ENCODE measurements at places on chromosomes 4 and X.
A peak's percentile ranks its signal among the peaks of the same experiment; 100 is the strongest.

DNA sequence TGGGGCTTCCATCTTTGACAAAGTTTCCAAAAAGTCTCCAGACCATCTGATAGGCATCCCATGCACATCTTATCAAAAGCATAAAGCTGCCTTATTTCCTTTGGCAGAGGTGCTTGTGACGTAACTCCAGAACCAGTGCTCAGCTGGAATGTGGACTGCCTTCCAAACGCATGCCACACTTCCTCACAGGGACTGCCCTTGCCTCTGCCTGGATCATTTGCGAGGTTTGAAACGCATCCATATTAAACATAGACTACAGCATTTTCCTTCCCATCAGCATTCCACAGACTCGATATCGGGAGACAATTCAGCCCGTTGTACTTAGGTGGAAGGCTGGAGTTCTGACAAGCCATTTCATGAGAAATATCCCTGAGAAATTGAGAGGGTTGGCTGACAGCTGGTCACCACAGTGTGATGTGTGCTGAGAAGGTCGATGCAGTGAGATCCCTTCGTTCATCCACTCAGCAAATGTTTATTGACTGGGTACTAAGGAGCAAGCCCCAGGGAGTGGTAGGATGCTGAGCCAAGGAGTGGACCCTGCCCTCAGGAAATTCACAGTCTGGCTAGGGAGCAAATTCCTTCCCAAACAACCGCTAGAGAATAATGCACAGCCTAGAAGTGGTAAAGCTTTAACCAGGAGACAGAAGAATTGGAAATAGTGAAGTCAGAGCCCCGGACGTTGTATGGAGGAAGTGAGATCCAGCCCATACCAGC lies 376.0 kb downstream of the BCOR start:
- no peak for DNase-seq

DNA sequence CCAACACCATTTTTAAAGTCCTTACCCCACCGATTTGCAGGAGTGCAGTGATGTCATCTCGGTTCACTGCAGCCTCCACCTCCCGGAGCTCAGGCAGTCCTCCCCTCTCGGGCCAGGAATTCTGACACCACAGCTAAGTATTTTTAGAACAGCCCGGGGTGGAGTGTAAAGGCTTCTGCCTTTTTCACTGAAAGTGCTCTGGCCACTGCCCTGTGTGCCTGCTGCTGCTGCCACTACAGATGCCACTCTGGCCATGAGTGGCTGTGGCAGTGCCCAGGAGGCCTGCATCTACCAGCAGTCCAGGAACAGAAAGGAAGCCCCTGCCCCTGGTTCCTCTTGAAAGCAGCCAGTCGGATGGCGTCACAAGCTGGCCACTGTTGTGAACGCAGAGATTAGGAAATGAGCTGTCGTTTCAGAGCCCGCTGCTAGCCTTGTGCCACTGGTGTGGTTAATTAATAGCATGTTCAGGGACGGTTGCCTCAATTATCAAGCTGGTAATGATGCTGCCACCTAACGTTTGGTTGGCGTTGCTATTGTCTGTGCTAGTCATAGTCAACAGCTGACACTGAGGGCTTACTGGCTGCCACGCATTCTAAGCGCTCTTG lies 23.6 kb upstream of the TBC1D14 start:
- DNase-seq = peak; percentile 33

- DNase-seq = no peak
These were observed 141.7 kb downstream of the HHIP start for GRCh38 chr4:144787365-144788258.

GRCh38 chrX:24335871-24336270 lies 22.0 kb upstream of the SUPT20HL2 start:
- DNase-seq = no peak

DNA sequence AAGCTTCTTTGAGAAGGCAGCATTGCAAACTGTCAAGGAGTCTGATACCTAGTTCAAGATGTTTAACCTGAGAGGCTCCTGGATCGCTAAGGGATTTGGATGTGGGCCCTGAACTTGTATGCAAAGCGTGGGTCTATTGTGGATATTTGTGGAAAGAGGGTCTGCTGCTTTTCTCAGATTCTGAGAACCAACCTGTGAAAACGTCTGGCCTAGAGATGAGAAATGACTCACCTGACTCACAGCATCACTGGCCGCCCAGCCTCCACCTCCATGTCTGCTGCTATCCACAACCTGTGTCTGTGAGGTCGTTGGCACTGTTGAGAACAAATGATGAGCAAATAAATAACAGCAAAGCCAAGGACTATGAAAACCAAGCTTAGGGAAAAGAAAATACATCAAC lies 33.3 kb upstream of the PROM1 start:
- DNase-seq = no peak

- no peak for DNase-seq
These were observed 1015.1 kb downstream of the RPA4 start for GRCh38 chrX:97898798-97899197.

GRCh38 chr4:68651932-68652331 lies 18.5 kb downstream of the UGT2B15 start:
- DNase-seq = no peak

- no peak for DNase-seq
These were observed 99.8 kb downstream of the PHKA2 start for GRCh38 chrX:18883961-18884765.

DNA sequence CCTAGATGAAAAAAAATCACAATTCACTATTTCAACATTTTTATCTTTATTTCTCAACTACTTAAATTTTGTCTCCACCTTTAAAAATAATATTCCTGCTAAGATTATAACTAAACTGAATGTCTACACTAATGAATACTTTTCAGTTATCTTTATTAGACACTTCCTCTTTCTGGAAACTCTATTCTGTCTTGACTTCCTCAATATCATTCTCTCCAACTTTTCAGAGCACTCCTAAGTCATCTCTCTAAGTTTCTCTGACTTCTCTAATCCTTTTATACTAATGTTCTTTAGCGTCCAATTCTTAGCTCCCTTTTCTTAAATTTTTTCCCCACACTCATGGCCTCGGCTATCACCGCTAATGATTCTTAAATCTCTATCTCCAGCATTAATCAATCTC lies 374.2 kb downstream of the FBXO8 start:
- no peak for DNase-seq

DNA sequence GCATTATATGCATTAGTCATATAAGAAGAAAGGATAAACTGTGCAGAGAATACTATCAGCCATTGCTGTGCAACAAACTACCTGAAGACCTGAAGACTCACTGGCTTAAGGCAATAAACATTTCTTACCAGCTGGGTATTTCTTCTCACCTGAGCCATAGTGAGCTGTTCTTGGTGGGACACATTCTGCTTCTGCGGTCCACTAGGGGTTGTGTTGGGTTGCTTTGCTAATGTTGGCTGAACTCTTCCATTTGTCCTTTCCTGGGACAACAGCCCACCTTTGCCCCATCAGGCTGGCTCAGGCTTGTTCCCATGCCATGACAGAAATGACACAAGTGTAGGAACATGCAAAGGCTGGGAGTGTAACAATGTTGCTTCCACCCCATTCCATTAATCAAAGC lies 388.6 kb downstream of the PCDH7 start:
- no peak for DNase-seq

DNA sequence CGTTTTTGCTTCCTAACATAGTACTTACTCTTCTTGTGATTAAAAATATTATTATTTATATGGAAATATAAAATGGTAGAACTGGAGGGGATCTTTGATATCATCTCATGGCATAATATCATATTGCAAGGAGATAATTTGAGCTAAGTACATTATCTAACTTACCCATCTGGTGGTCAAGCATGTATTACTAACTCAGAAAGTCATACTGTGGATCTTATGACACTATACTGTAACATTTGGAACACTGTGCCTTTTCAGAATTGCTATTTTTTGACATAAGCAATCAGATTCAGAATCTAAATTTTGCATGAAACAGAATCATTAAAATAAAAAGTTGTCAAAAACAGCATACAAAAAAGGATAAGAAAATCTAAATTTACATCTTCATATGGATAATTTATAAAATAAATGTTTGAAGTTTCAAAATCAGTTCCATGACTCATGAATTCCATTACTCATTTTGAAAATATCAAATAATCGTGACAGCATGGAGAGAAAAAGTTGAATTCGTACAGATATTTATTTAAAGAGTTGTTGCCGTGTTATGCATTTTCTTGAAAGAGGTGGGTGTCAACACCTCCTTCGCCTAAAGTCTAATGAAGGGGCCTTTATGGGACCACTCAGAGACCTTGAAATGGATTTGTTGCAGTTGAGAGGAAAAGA lies 928.1 kb downstream of the PDHA2 start:
- DNase-seq = no peak

DNA sequence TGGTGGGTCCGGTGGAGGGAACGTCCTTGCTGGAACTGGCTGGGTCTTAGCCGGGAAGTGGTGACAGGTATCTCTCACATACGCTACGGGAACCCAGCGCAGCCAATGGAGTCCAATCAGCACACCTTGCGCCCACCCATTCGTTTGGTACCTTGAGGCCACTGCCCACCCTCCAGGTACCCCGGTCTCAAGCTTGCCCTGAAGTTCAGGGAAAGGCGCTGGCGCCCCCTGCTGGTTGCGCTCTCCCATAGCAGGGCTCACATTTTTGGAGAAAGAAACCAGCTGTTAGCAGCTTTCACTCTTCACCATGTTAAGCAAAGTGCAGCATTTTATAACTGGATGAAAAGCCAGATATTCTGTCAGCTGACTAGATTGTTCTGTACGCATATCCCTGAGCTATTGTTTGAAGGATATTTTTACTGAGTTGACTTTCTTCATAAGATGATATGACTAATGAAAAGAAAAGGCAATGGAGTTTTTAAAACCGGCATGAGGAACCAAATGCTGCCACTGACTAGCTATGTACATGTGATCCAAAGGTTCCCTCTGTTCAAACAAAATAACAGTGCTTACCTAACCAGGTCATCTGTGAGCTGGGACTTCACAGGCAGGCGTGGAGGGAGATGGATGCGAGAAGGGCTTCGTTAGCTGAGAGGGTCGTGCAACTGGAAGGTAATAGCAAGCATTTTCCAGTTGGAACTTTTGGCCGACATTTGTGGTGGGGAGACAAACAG lies 43.7 kb downstream of the OTOP1 start:
- peak; percentile 49 for DNase-seq

GRCh38 chrX:25733148-25733547 lies 405.0 kb upstream of the MAGEB18 start:
- DNase-seq = no peak

DNA sequence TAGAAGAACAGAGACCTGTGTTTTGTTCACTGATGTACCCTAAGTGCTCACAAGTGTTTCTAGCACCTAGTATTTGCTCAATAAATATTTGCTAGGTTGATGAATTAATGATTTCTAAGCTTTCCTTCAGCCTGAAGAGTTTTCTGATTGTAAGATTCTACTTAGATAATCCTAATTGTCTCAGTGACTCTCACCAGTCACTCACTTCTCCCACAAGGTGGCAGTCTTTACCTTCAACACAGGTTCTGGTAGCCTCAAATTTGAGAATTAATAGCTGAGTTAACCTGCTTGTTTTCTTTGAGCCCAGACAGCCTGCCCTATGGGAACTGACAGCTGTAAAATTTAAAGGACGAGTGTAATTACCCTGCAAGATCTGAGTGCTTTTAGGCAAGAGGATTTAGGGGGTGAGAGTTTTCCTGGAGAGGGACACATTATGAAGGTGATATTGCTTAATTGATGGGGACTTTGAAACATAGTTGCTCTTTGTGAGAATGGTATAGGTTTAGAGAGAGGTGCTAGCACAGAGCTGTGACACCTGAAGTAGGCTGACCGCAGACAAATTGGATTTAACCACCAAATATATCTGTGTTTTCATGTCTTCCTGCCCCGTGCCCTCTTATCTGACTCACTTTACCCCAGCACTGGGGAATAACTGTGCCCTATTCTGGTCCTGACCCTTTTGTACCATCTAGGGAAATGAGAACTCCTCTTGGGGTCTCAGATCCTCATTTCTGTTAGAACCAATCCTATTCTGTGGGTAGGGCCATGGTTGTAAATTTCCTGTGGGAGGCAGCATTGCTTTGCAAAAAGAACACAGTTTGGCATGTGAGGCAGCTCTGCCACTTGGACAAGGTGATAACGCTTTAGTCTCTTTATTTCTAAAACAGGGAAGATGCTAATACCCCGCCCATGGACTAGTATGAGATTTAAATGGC lies 27.7 kb downstream of the CD38 start:
- DNase-seq = peak; percentile 43

- no peak for DNase-seq
These were observed 392.4 kb upstream of the ATOH1 start for GRCh38 chr4:93436000-93436626.

DNA sequence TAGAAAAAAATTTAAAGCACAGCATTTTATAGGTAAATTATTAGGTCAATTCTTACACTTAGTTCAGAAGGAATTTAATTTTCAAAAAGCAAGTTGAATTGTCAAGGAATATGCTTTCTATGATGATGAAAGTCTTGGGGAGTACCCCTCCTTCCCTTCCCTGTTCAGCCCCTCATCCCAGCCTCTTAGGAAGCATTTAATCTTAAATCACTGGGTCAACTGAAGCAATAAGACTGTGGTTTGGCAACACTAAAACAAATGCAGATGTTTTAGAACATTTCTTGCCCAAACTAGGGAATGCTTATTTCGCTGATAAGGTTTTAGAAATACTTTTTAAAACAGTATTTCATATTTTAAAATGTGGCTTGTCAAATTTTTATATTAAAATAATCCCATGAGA lies 19.1 kb upstream of the ARSJ start:
- DNase-seq = no peak

GRCh38 chr4:89365776-89366175 lies 58.2 kb upstream of the GPRIN3 start:
- DNase-seq = no peak

GRCh38 chrX:41734530-41734929 lies 10.5 kb downstream of the GPR82 start:
- DNase-seq = peak; percentile 9

DNA sequence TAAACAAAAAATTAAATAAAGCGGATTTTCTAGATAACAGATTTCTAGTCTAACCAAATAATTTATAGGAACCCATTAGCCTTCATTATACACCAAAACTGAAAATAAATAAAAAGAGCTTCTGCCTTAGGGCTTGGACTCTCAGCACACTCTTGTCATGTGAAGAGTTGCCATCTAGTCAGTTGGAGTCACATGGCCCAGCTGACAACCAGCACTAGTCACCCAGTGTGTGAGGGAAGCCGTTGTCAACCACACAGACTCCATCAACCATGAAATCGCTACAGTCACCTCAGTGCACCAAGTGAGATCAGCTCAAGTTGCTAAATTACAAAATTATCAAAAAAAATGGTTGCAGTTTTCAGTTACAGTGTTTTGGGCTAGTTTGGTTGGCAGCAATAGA lies 470.0 kb downstream of the GASK1B start:
- DNase-seq = no peak

DNA sequence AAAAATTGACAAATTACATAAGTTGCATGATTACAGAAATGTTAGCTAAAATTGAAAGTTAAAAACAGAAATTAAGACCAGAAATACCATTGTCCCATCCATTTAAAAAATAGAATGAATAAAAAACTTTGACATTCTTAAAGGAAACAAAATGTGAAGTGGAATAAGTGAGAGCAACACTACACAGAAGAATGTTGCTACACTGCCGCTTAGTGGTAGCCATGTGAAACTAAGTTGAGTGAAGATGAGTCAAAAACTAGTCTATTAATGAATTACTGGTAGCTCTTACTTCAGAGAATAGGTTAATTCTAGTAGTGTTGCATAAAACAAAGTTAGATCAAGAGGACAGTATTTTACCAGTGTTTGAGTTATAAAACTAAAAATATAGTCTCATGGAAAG lies 571.0 kb upstream of the KLHL4 start:
- no peak for DNase-seq

GRCh38 chr4:182483685-182484084 lies 240.5 kb downstream of the TENM3 start:
- DNase-seq = no peak

GRCh38 chrX:105018865-105019264 lies 201.6 kb downstream of the TEX13A start:
- DNase-seq = no peak

All from activated CD4-positive, alpha-beta memory T cell treated with anti-CD3 and anti-CD28 coated beads for 36 hours (primary cell).